Cardiac fibroblast (primary cell): ENCODE measurements at places on chromosomes 3 and 15.

- DNase-seq, result peak; percentile 77
These were observed 37.9 kb downstream of the RPL39L start for GRCh38 chr3:187101184-187102072.

DNA sequence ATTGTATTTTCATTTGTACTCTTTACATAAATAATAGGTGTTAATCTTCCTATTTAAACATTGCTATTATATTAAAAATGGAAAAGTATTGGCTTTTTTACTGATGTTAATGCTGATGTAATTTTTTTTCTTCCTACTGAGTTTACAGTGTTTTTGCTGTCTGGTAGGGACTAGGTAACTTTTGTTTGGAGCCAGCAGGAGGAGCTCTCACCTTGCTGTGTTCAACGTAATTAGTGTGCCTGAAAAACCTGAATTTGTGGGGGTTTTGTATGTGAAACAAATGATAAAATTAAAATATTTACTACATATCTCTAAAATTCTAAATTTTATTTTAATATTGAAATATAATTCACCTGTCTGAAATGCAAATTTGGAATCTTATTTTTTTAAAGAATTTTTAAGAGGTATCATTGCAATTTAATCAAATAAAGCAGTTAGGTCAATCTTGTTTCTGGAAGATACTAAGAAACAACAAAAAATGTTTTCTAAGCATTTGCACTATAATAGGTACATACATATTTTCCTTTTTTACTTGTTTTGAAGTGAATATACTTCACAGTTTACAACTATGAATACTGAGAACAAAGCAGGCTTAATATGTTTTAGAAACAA lies 48.8 kb downstream of the EPHA6 start:
- DNase-seq, result peak; percentile 36

DNA sequence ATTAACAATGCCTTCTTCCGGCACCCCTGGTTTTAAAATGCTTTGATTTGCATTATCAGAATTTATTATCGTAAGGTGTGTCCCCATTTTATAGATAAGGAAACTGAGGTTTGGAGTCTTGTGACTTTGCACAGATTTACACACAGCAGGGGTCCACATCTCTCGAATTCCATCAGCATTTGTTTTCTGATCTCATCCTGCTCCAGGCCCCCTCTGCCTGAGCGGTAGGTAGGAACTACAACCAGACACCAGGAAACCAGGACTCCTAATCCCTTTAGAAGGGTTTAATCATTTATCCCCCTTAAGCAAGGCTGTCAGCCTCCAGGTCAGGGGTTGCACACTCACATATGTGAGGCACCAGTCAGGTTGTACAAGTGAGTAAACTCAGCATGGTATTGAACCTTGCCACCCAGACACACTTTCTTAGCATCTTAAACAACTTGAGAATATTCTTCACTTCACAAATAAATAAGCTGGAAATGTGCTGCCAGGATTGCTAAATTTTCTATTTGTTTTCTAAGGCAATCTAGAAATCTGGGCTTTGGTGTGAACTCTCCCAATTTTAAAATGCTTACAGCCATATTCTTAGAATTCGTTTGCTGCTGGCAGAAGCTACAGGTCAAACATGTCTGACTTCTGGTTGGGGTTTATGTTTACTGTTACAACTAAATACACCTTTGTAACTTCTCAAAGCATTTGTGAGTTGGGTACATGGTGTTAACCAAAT lies 31.7 kb upstream of the CMTM7 start:
- DNase-seq, result no peak

DNA sequence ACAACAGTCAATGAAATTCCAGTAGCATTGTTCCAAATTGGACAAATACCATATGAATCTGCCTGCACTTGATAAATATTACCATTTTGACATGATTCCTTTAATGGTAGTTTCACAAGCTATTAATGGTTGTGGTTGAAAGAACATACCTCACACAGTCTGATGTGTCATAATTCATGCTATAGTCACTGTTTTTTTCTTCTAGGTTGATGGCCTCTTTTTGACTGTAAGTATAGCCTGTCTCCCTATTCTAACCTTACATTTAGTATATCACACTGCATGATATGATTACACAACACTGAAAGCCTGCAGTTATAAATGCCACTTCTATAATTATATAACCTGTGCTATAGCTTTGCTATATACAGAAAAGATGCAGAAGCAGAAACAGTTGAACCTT lies 834.1 kb downstream of the NSUN3 start:
- DNase-seq, result no peak

DNA sequence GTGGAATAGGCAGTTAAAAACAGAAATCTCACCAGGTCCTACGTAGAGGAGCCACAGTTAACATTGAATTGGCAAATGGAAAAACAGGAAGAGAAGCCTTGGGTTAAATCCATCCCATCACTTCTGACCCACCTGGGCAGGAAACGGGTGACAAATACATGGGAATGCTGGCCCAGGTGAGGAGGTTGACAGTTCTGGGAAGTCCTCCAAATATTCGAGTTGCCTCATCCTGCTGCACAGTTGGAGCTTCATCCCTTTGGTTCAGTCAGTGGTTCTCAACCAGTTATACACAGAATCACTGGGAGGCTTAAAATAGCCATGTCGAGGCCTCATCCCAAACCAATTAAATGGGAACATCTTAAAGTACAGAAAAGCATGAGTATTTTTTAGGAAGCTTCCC lies 5.3 kb downstream of the MYZAP start:
- peak; percentile 14 for DNase-seq

DNA sequence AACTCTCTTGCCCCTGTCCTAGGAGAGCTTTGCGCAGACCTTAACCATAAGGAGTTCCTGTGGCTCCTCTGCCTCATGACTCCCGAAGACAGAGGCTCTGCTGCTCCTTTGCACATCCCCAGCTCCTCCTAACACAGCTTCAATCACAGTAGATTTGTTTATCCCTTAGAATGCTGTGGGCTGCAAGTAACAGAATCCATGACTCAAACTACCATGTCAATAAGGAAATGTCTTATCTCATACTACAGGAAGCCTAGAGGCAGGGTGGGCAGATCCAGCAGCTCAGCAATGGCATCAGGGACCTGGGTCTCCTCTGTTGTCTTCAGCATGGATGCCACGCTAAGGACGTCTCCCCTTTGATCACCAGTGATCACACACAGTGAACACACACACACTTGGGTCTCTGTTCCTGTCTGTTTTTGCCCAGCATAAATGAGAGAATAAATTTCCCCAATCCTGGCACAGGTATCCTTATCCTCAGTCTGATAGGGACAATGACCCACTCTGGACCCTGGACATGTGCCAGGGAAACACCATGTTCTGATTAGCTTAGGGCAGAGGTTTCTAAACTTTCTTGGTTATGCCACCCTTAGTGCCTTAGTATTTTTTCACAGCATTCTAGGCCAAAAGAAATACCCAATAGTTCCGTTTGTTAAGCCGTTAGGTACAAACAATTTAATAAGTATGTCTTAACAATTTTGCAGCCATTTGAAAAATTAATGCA lies 46.1 kb upstream of the MRPS22 start:
- no peak for DNase-seq

DNA sequence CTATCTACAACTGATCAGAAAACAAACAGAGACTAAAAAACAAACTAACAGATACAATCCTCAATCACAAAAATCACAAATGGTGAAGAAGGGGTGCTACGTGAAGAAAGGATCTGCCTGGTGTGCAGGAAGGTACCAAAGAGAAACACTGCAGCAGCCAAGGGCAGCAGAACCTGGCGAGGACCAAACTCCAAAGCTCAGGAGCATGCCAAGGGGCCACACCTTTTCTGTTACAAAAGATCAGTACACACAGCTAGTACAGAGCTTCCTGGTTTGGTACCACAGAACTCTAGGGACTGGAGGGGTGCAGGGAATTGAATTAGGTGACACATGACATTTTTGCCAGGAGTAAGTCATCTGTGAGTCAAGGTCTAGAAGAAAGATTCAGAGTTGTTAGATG lies 107.4 kb upstream of the GRM7 start:
- DNase-seq, result no peak

DNA sequence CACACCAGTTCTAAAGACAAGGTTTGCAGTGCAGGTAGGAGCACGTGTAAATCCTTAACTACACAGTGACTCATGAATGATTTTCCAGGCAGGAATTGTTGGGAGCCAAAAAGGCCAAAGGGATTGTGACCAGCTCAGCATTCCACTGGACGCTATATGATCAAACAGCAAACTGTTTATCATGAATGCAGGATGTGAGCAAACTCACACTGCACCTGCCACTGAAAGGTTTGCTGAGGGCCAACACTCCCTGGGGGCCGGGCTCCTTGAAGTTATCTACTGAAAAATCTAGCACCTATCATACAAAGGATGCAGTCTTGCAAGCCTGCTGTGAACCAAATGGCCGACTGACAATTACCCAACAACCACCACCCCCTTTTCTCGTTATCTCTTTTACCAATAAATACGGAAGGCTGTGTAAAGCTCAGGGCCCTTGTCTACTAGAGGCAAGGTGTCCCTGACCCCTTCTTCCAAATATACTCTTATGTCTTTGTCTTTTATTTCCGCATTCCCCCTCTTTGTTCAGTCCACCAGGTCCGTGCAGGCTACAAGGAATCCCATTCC lies 11.5 kb upstream of the DNASE1L3 start:
- DNase-seq, result no peak

GRCh38 chr3:11385891-11386290 lies 113.7 kb downstream of the ATG7 start:
- DNase-seq, result peak; percentile 85

DNA sequence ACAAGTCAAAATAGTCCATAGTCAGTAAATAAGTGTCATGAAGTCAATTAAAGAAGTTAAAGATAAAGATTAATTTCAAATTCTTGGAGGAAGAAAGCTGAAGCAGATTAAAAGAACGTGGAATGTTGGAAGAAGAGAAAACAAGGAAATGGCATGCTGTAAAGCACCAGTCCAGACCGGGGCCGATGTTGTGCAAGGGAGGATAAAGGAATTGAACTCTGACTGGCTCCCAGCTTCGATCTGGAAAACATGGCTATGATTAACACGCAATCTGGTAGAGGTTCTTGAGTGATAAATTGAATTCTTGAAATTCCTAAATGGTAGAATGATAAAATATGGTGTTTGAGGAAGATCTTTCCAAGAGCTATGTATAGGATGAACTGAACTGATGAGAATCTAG lies 194.4 kb downstream of the MEIS2 start:
- peak; percentile 84 for DNase-seq
